Activated CD8-positive, alpha-beta memory T cell treated with anti-CD3 and anti-CD28 coated beads, Interleukin-2, amount 50 U/mL, for 48 hours (primary cell): ENCODE measurements at places on chromosomes 4 and X.

- DNase-seq: no peak
Observed at GRCh38 chrX:7269589-7269988, 121.6 kb upstream of the PUDP start.

- no peak for DNase-seq
Observed at GRCh38 chr4:56859841-56860240, 38.3 kb upstream of the SPINK2 start.

DNA sequence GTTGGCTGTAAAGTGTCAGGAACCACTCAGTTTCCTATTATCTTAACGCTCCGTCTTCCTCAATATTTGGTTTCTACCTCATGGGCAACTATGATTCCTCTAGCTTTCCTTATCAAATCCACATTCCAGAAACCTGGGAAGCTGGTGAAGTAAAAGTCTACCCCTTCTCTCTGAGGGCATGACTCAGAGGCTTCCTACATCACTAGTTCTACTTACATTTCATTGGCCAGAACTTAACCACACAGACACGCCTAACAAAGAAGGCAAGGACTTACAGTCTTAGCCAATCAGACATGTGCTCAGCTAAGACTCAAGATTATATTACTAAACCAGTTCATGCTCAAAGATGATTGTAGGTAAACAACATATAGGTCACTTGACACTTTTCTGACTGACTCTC lies 30.4 kb downstream of the COX7B2 start:
- no peak for DNase-seq

DNA sequence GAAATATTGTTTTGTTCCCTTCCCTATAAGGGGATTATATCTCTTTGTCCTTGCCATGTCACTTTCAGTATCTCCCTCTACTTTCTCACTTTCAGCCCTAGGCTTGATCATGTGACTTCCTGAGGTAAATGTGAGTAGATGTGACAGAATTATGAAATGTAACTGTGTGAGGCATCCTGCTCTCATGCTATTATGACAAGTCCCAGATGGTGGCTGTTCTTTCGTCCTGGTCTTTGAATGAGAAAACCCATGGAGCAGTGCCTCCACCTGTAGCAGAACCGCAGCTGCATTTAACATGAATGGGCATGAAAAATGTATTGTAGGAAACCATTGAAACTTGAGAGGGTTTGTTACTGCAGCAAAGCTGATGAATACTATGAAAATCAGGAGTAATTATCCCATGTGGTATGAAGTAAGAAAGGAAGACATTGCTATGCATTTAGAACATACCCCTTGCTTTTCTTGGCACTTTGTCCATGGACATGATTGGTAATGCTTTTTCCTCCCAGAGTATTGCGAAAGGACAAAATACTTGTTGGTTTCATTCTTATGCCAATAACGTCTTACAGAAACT lies 202.2 kb upstream of the GPRIN3 start:
- DNase-seq: no peak

DNA sequence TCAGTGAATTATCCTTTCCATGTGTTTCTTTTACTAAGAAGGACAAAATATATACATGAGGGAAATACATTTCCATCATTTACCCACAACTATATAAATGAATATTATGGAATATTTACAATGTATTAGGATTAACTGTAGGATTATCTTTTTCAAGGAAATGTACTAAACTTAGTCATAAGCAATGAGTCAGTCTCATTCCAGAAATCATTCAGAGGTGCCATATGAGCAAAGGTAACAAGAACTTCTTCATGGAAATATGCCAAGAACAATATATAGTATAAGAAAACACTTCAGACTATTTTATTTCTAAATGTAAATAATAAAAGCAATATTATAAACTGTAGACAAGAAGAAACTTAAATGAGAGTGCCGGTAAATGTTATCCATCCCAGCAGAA lies 67.1 kb downstream of the USP38 start:
- no peak for DNase-seq
